WTC11 (cell line): ENCODE measurements at places on chromosomes 4 and X. TPM values are rescaled to one million over a fixed set of nuclear protein-coding genes. Genes with fewer than 3 reads are reported as not detected.

Gene HS6ST2
- total RNA-seq = 6.9 to 8.1 TPM (median 7.3 TPM) in 3 replicates

GRCh38 chrX:140425712-140426395, 79.0 kb downstream of the SOX3 start:
- no peak for DNase-seq
- H3K36me3 ChIP-seq = no peaks in the 10 kb centered on the region
- H3K4me1 ChIP-seq = no peaks in the 10 kb centered on the region

DNA sequence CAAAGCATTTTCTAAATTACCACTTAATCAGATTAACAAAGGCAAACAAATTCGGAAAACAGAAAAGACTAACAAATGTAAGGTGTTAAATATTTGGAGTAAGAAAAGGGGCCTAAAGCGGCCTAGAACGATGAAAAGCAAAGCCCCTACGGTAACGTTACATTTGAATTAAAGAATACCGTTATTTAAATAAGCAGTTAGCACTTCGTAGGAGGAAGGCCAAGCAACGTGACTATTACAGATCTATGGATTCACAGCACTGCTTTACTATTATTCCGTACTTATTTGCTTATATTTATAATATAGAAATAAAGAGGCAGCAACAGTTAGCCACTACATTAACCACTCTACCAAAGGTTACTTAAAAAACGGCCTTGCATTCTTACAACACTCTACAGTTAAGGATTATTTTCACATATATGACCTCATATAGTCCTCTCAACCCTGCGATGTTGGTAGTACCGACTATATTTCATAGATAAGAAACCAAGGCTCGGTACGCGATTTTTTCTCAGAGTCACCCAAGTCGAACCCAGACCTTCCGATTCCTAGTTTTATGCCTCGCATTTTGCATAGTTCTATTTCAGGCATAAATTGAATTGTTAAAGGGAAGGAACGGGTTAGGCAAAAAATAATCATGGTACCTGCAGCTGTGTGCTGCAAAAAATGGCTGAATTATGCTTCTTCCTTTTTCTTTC, 2.9 kb downstream of the KLHL15 start:
- no peak for DNase-seq
- H3K36me3 ChIP-seq = peaks cover 9% of the 10 kb centered on the region; the same call in 1 of the 2 replicates
- H3K27me3 ChIP-seq = peaks cover 19% of the 10 kb centered on the region
- H3K4me3 ChIP-seq = peak overlapping the region; percentile 84
- H3K4me1 ChIP-seq = peaks cover 2% of the 10 kb centered on the region; the same call in 1 of the 2 replicates

DNA sequence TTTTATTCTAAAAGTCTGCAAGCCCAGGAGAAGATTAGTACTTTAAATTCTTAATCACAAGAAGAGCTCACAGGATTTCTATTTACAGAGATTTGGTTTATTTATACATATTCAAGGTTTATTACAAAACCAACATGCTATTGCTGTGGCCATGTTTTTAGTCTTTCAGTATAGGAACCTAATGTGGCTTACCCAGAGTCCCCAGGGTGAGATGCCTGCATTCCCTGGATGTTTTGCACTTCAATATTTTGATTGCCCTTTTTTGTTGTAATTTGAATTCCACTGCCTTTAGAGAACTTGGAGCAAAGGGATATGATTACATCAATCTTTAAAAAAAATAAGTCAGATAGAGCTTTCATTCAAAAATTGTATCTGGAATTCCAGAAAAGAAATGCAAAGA, 146.0 kb upstream of the FRMPD4 start:
- no peak overlapping the region for H3K4me3 ChIP-seq
- no peaks in the 10 kb centered on the region for H3K36me3 ChIP-seq
- no peak for DNase-seq
- H3K27me3 ChIP-seq = no peaks in the 10 kb centered on the region

DNA sequence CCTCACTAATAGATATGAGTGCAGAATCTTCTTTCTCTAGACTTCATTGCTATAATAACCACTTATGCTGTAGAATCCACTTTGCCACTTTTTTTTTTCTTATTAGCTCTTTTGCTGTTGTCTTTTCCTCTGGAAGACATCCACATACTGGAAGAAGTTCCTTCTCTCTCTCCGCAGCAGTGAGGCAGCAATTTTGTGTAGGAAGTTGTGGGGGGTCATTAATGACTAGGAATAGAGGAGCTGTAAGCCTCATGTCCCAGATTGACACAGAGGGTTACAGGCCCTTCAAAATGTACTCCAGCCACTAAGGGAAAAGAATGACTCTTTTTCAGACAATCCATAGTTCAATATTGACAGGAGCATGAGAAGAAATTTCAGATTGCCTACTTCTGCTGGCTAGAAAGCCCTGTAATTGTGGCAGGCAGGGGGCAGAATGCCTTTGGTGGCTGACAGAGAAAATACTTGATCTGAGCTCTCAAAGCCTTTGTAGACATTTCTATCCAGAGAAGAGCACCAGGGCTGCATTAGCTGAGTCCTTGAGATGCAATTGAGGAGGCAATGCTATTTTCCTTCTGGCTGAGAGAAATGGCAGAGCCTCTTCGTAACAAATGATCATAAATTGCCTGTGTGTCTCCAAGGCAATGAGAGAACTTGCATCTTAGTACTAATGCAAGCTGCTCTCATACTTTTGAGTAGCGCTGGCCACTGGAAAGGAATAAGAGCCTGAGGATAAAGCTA, 856.2 kb downstream of the STIM2 start:
- peaks cover 4% of the 10 kb centered on the region for H3K36me3 ChIP-seq
- 0 out of 2 replicates have a peak, but pooled peaks cover 2% of the 10 kb centered on the region for H3K4me1 ChIP-seq
- H3K27ac ChIP-seq = no peak overlapping the region
- no peaks in the 10 kb centered on the region; the same call in 1 of the 2 replicates for H3K27me3 ChIP-seq
- no peak overlapping the region for H3K4me3 ChIP-seq

DNA sequence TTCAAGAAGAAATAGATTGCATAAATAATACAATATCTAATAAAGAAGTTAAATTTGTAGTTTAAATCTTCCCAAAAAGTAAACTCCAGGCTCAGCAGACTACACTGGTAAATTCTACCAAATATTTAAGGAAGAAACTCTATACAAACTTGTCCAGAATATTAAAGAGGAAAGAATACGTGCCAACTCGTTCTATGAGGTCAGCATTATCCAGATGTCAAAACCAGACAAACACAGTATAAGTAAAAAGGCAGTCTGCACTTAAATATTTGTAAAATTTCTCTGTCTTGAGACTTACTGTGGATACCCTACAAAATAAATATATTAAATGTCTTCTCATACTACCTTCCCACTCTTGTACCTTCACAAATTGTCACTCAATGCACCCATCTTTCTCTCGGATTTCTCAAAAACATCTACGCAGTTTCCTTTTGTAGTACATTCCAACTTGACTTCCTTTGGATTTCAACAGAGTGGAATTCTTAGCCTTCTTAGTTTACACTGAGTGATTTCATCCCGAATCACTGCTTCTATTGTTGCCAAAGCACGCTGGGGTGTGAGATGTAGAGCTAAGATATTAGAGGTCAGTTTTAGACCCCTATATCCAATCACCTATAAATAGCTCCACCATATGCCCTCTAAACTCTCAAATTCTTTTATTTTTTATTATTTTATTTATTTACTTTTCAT, 71.6 kb upstream of the MAB21L2 start:
- DNase-seq = no peak
- no peaks in the 10 kb centered on the region for H3K4me1 ChIP-seq
- H3K4me3 ChIP-seq = no peak overlapping the region
- H3K27me3 ChIP-seq = no peaks in the 10 kb centered on the region
- peaks cover 9% of the 10 kb centered on the region for H3K36me3 ChIP-seq

Gene NSDHL
- 22.5 to 26.1 TPM (median 25.9 TPM) in 3 replicates for total RNA-seq

Gene TEX13C
- total RNA-seq = 0.18 to 0.26 TPM (median 0.25 TPM) in 3 replicates

Gene HERC3
- 5.2 to 6.3 TPM (median 5.5 TPM) in 3 replicates for total RNA-seq

DNA sequence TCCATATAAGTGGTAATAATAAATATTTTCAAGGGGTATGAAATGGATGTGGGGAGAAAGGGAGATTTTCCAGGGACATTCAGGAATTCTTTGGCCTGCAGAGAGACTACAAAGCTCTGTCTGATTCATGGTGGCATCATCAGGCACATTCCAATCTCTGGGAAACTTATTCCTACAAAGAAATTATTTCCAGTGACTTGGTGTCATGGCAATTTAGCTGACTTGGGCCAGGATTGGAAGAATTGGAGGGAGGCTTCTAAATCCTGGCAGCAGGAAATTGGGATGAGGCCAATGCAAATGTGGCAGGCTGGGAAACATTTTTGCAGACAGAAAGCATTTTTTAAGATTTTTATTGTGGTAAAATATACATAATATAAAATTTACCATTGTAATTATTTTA, 204.6 kb downstream of the RTL9 start:
- H3K27ac ChIP-seq = no peak overlapping the region
- no peak for DNase-seq
- no peak overlapping the region for H3K4me3 ChIP-seq
- H3K36me3 ChIP-seq = peaks cover 2% of the 10 kb centered on the region; the same call in 1 of the 2 replicates

- no peaks in the 10 kb centered on the region for H3K36me3 ChIP-seq
- no peak overlapping the region for H3K4me3 ChIP-seq
- no peak overlapping the region for H3K27ac ChIP-seq
- DNase-seq = no peak
- H3K27me3 ChIP-seq = no peaks in the 10 kb centered on the region
- no peaks in the 10 kb centered on the region for H3K4me1 ChIP-seq
Observed at GRCh38 chrX:136130931-136131833, 16.2 kb upstream of the FHL1 start.

Gene TMEM131L
- total RNA-seq = 18.1 to 26.7 TPM (median 19.2 TPM) in 3 replicates

Gene RAB9A
- 18.9 to 26.3 TPM (median 20.7 TPM) in 3 replicates for total RNA-seq

Gene HTN1
- not detected in 3 replicates for total RNA-seq
